ENCODE measurements at places on chromosomes 4 and X. TPM values are rescaled to one million over a fixed set of nuclear protein-coding genes. Genes with fewer than 3 reads are reported as not detected.

SPARCL1 gene
- 1.2 TPM for total RNA-seq

ZNF185 gene
- 1.5 TPM for total RNA-seq

HSPA4L gene
- 24.8 TPM for total RNA-seq

NXF2B gene
- not detected for total RNA-seq

TEX13B gene
- not detected for total RNA-seq

FAM47E gene
- 1.3 TPM for total RNA-seq

PDLIM3 gene
- total RNA-seq = 20.8 TPM

RASSF6 gene
- total RNA-seq = under 0.01 TPM

TCP11X2 gene
- not detected for total RNA-seq

TRIM60 gene
- total RNA-seq = not detected

FAM133A gene
- 0.15 TPM for total RNA-seq

MGAT4D gene
- total RNA-seq = under 0.01 TPM

FRMD7 gene
- not detected for total RNA-seq

EGFL6 gene
- total RNA-seq = not detected

MAGEA1 gene
- total RNA-seq = not detected
